ENCODE measurements at places on chromosomes 1 and 21. TPM values are rescaled to one million over a fixed set of nuclear protein-coding genes. Genes with fewer than 3 reads are reported as not detected.

DNA sequence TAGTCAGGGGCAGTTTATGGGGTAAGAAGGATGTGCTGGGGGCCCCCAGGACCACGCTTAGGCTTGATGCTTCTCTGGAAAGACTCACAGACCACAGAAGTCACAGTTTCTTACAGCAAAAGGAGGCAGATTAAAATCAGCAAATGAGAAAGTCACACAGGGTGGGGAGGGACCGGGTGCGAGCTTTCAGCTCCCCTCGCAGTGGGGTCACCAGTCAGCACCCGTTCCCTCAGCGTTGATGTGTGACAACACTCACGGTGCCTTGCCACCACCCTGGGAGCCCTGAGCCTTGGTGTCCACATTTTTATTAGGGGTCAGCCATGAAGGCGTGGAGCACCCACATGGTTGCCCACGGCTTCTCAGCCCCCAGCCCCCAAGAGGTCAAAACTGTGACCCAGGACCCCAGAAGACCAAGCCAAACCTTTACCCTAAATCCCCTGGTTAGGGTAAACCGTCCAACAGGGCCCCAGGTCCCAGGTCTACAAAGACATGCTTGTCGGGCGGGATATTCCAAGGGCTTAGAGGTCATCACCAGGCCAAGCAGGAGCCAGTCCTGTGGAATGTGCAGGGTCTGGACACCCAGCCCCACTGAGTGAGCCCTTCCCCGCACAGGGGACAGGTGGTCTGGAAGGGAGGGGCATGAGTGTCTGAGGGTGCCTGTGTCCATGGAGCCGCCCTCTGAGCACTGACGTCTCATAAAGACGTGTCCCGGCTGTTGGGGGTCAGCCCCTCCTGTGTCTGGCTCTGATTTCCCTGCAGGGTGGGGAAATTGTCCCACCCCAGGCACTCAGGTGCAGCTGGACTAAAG, 64.5 kb upstream of the ABCG1 start:
- DNase-seq: no peak

DNA sequence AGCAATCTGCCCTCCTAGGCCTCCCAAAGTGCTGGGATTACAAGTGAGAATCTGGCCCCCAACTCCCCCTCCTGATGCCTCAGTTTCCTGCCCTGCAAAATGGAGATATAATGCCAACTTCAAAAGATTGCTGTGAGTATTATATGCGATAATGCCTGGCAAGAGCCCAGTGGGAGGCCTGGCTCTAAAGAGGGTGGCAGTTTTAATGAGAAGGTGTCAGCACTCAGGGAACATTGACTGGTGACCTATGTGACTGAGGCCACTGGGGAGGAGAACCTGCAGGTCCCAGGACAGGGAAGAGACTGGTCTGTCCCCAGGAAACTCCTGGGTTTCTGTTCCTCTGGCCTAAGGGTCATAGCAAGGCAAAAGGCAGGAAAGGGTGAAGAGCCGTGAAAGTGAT, 11.0 kb downstream of the HSPG2 start:
- DNase-seq: no peak

Gene MCOLN2
- 0.29 TPM for total RNA-seq

- DNase-seq: no peak
Measured at GRCh38 chr1:172781513-172782140, 122.7 kb downstream of the FASLG start.

DNA sequence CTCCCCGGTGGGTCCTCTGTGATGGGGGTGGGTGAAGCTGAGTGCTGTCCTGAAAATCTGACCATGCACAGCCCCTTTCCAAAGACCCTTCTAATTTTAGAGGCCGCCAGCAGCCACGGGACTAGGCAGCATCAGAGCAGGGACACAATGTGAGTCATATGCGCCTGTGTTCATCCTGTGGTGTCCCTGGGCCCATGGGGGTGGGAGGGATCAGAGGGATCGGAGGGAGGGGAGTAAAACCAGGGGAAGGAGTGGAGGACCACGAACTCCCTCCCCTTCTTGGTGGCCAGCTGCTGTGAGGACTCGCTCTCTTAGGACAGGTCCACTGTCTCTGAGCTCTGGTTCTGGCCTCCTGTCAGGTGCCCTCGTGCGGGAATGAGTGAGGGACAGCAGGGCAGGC, 61.5 kb downstream of the ADARB1 start:
- DNase-seq: no peak

DNA sequence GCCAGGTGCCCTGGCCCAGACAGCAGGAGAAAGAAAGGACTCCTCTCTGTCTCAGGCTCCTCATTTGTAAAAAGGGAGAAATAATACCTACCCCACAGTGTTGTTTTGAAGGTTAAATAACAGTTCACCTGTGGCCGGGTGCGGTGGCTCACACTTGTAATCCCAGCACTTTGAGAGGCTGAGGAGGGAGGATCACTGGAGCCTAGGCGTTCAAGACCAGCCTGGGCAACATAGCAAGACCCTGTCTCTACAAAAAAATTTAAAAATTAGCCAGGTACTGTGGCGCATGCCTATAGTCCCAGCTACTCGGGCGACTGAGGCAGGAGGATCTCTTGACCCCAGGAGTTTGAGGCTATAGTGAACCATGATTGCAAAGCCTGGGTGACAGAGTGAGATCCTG, 2.5 kb upstream of the TMEM200B start:
- no peak for DNase-seq
